ENCODE measurements at places on chromosomes 11 and 22.

GRCh38 chr11:24239930-24240329 is 256.9 kb upstream of the LUZP2 start:
- no peak for DNase-seq
- no peaks in the 10 kb centered on the region for H3K4me1 ChIP-seq
- H3K4me3 ChIP-seq, result no peak overlapping the region
- H3K27ac ChIP-seq, result no peak overlapping the region
- no peaks in the 10 kb centered on the region for H3K27me3 ChIP-seq

- H3K27me3 ChIP-seq, result peaks cover 2% of the 10 kb centered on the region
- H3K27ac ChIP-seq, result no peak overlapping the region
- H3K4me3 ChIP-seq, result no peak overlapping the region
- DNase-seq, result no peak
These were observed 65.7 kb upstream of the LMO1 start for GRCh38 chr11:8329336-8329735.

DNA sequence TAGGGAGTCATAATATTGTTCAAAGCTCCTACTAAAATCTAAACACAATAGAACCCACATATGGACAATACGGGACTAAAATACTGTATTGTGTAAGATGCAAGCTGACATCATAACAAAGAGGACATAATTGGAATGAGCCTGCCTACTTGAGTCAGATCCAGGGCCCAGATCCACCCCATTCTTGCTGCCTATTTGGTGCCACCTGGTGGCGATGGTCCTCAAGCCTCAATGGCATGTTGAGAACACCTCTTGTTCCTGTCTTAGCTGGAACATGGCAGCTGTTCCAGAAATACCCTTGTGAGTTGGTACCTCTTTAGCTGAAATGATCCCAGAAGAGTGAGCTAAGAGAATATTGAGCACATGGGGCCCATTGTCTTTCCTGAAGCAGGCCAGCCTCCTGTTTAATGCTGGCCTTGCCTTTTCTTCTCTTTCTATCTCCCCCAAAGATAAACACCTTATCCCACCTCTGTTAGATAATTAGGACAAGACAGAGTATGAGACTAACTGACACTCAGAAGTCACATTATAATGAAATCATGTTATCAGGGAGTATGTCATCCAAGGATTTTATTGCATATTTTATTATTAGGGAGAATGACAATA is 680.9 kb upstream of the ANO5 start:
- H3K4me3 ChIP-seq, result no peak overlapping the region
- H3K36me3 ChIP-seq, result no peaks in the 10 kb centered on the region
- no peaks in the 10 kb centered on the region for H3K4me1 ChIP-seq
- H3K27ac ChIP-seq, result no peak overlapping the region
- no peaks in the 10 kb centered on the region for H3K27me3 ChIP-seq
- DNase-seq, result peak; percentile 3

DNA sequence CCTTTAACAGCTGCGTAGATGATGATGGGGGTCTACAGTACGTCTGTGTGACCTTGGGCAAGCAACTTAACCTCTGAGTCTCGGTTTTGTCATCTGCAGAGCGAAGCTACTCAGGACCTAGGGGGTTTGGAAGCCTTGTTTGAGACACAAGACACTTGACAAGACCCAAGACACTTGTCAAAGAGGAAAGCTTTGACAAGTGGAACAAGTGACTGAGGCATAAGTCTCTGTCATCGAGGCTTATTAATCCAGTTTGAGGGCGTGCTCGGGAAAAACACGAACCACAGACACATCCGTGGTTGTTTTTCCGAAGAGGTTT is 732 bp upstream of the PC start:
- peaks cover 17% of the 10 kb centered on the region for H3K4me1 ChIP-seq
- no peaks in the 10 kb centered on the region for H3K27me3 ChIP-seq
- H3K36me3 ChIP-seq, result no peaks in the 10 kb centered on the region
- H3K27ac ChIP-seq, result peak overlapping the region; percentile 93
- peak overlapping the region; percentile 85 for H3K4me3 ChIP-seq

DNA sequence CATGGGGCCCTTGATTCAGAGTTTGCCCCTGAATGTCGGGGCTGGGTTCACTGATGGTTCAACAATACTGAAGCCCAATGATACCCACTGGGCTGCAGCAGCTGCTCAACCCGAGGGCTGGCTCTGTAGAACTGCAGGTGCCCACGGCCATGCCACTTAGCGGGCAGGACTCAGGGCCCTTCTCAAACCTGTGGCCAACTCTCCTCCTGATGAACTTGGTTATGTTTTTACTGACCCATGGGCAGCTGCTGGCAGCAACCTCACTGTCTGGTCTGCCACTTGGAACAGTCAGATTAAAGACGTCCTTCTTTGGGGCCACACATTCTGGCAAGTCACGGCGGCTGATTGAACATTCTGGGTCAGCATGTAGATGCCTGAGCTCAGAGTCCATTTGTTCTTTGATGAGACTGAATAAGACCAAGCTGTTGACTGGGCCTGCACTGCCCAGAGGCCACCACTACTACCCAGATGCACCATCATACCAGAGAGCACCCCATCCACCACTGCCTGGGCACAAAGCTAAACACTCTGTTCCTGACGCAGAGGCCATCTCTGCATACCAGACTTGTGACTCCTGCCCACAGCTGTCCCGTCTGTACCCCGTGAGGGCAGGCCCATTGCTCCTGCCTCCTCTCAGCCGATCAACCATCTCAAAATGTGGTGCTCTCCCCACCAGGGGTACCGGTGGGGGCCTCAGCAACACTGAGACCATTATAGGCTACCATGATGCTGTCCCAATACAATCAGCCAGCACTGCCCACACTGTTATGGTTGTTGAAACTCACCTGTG is 67.8 kb downstream of the SHANK2 start:
- DNase-seq, result no peak
- H3K27ac ChIP-seq, result no peak overlapping the region
- H3K4me1 ChIP-seq, result no peaks in the 10 kb centered on the region
- H3K27me3 ChIP-seq, result peaks cover 7% of the 10 kb centered on the region
- no peaks in the 10 kb centered on the region for H3K36me3 ChIP-seq

DNA sequence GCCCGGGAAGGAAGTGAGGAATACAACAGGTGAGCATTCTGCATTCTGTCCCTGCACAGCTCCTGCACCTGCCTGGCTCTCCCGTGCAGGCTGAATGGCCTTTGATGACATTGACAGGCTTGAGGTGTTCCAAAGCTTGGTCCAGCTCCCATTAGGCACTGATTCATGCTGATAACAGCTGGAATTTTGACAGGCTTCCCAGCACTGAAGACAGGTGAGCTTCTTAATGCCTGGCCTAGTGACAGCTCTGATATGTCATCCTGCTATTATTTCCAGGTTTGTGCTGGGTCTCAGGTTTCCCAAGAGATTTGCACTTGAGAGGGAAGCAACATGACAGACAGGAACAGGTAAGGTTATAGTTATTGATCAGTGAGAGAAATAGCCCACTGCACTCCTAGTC is 58.0 kb upstream of the MTNR1B start:
- DNase-seq, result no peak
- no peaks in the 10 kb centered on the region for H3K27me3 ChIP-seq
- no peak overlapping the region for H3K4me3 ChIP-seq
- no peaks in the 10 kb centered on the region for H3K4me1 ChIP-seq
- H3K36me3 ChIP-seq, result no peaks in the 10 kb centered on the region

GRCh38 chr22:24128631-24129262 is 52.5 kb upstream of the SUSD2 start:
- H3K4me3 ChIP-seq, result no peak overlapping the region
- peaks cover 23% of the 10 kb centered on the region for H3K36me3 ChIP-seq
- no peak overlapping the region for H3K27ac ChIP-seq
- DNase-seq, result no peak

- peaks cover 7% of the 10 kb centered on the region for H3K4me1 ChIP-seq
- DNase-seq, result no peak
- H3K36me3 ChIP-seq, result no peaks in the 10 kb centered on the region
- no peak overlapping the region for H3K27ac ChIP-seq
These were observed 4.9 kb downstream of the PLXNB2 start for GRCh38 chr22:50302564-50302963.

DNA sequence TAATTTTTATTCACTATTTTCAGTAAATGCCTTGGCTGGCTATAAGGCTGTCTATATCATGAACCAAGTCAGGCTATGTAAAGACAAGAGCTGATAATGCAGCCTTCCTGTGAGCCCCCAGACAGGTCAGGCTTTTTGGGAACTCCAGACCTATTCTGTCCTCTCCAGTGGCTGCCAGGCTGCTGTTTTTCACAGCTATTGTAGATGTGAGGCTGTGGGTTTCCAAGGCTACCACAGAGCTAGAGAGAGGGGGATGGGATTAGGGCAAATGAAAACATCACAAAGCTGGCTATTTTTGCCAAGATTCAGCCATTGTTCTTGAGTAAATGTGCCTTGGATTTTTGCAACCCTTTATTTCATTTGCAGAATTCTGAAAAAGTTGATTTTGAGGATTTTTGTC is 55.7 kb upstream of the SORL1-AS1 start:
- no peak overlapping the region for H3K4me3 ChIP-seq
- no peaks in the 10 kb centered on the region for H3K27me3 ChIP-seq
- H3K4me1 ChIP-seq, result peaks cover 11% of the 10 kb centered on the region
- DNase-seq, result no peak
- H3K36me3 ChIP-seq, result peaks cover 82% of the 10 kb centered on the region

DNA sequence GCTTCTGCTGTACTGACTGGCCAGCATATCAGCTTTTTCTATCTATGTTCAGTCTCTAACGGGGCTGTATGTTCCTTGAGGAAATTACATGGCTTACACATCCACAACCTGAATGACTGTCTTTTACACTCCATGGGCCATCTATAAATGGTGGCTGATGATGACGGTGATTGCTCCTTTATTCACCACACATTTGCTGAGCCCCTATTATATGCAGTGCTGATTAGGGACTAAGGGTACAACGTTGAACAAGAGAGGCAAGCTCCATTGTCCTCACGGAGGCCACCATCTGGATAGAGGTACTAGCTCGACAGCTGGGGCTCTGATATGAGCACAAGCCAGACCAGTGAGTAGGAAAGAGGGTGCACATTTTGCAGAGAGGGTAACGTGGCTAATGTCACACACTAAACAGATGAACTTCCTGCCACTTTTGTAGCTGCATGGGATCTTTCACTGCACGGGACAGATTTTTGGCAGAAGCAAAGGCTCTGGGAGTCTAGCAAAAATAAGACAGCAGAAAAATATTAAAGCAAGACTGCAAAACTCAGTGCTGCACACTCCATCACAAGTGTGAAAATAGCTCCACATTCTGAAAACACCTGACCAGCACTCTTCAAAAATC is 30.6 kb downstream of the DRD2 start:
- H3K27ac ChIP-seq, result no peak overlapping the region
- DNase-seq, result no peak

GRCh38 chr11:21258414-21258813 is 589.0 kb downstream of the NELL1 start:
- H3K27me3 ChIP-seq, result no peaks in the 10 kb centered on the region
- no peaks in the 10 kb centered on the region for H3K4me1 ChIP-seq
- H3K27ac ChIP-seq, result no peak overlapping the region
- no peak overlapping the region for H3K4me3 ChIP-seq
- no peaks in the 10 kb centered on the region for H3K36me3 ChIP-seq

DNA sequence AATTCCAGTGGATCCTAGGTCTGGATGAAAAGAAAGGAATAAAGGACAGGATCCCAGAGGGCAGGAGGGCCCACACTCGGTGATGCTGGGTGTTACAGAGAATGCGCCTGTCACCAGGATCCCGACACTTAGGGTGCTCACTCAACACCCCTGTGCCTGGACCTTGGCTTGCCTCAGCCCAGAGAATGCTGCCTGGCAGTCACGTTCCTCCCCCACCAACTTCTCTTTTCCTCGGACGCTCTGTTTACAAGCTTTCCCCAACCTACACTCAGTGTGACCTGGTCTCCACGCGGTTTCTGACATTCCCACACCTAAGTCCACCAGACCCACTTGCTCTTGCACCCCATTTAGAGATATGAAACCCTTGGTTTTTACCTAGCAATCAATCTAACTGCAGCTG is 38.0 kb upstream of the ETS1 start:
- peak overlapping the region; percentile 93 for H3K27ac ChIP-seq
- peak overlapping the region; percentile 72 for H3K4me3 ChIP-seq
- H3K27me3 ChIP-seq, result no peaks in the 10 kb centered on the region
- peaks cover 1% of the 10 kb centered on the region for H3K36me3 ChIP-seq

DNA sequence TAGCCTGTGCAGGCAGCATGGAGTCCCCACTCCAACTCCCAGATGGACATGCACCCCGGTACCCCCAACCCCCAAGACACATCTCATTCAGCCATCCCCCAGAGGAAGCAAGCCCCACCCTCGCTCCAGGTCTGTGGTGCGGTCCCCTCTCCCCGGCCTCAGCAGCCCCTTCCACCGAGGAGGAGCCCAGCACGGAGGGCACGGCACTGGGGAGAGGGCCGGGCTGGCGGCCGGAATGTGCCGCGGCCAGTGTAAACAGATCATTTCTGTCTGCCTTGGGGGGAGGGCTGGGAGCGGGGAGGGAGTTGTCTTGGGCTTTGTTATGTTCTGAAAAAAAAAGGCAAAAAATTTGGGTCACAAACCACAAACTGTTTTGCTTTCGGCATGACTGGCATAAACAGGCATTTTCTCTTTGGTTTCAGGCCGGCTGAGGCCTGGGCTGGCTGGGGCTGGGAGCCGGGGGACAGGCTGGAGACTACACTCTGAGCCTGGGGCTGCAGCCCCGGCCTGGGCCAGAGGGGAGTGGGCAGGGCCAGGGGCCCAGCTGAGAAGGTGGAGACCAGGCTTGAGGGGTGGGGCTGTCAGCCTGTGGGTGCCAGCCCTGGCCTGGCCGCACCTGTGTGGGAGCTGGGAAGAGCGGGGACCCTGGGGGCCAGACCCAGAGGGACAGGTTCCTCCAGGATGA is 16.8 kb downstream of the IGF2 start:
- no peak for DNase-seq
- H3K27ac ChIP-seq, result no peak overlapping the region
- H3K27me3 ChIP-seq, result peaks cover 7% of the 10 kb centered on the region
- H3K4me1 ChIP-seq, result no peaks in the 10 kb centered on the region
- no peak overlapping the region for H3K4me3 ChIP-seq

GRCh38 chr11:46625406-46625805 is 8.1 kb downstream of the ATG13 start:
- H3K27ac ChIP-seq, result no peak overlapping the region
- no peaks in the 10 kb centered on the region for H3K27me3 ChIP-seq
- no peak overlapping the region for H3K4me3 ChIP-seq
- no peak for DNase-seq

DNA sequence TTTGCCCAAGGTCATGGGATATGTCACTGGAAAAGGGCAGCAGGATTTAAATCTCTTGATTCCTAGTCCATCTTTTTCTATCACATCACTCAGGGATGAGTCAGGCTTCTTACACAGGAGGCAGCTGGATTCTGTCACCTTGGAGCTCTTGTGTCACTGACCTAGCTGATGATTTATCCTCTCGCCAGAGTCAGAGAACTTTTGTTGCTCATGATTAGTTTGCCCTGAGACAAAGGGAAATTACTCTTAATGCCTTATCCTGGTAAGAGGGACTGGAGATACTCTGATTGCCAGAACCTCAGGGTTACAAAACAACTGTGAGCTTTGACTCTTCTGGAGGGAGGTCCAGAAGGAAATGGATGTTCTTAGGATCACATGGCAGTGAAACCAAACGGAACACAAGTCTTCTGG is 10.1 kb downstream of the COA4 start:
- no peak for DNase-seq
- H3K4me3 ChIP-seq, result no peak overlapping the region
- H3K36me3 ChIP-seq, result peaks cover 25% of the 10 kb centered on the region
- H3K27me3 ChIP-seq, result no peaks in the 10 kb centered on the region
- no peaks in the 10 kb centered on the region for H3K4me1 ChIP-seq
